ENCODE measurements at places on chromosomes 2 and 18. TPM values are rescaled to one million over a fixed set of nuclear protein-coding genes. Genes with fewer than 3 reads are reported as not detected.

The VWA3B gene
- not detected for total RNA-seq

The CCDC74B gene
- total RNA-seq = 2.7 TPM

The SERPINB11 gene
- total RNA-seq = not detected

The TUBB8B gene
- not detected for total RNA-seq

The ALK gene
- not detected for total RNA-seq

The MCFD2 gene
- total RNA-seq = 121 TPM

The RPL37A gene
- 667 TPM for total RNA-seq

The GALNT1 gene
- 477 TPM for total RNA-seq

The C2orf66 gene
- not detected for total RNA-seq

The DUSP19 gene
- 1.9 TPM for total RNA-seq

The APCDD1 gene
- total RNA-seq = not detected

The OBSL1 gene
- 13.2 TPM for total RNA-seq

The GYPC gene
- total RNA-seq = 1.5 TPM

The ZNF385B gene
- total RNA-seq = not detected

The RFTN2 gene
- 5.5 TPM for total RNA-seq

The CD28 gene
- not detected for total RNA-seq

The LONRF2 gene
- total RNA-seq = 0.15 TPM

The MIB1 gene
- total RNA-seq = 64.1 TPM

The DTNA gene
- total RNA-seq = 9.1 TPM

The CAPN14 gene
- under 0.01 TPM for total RNA-seq

The GPR55 gene
- total RNA-seq = not detected

The REG3G gene
- total RNA-seq = not detected

The CLEC4F gene
- total RNA-seq = not detected

The TTC27 gene
- total RNA-seq = 31.8 TPM

The SERPINB5 gene
- not detected for total RNA-seq

The NMUR1 gene
- not detected for total RNA-seq

The KCNG2 gene
- not detected for total RNA-seq

The PLGLB2 gene
- total RNA-seq = 0.32 TPM

The FEV gene
- total RNA-seq = not detected

The IL1B gene
- 0.61 TPM for total RNA-seq

The SIX3 gene
- total RNA-seq = not detected

The PROM2 gene
- total RNA-seq = 0.65 TPM

The SANBR gene
- 17.9 TPM for total RNA-seq

The ATG16L1 gene
- total RNA-seq = 49.5 TPM

The RSAD2 gene
- total RNA-seq = 4.2 TPM

The CSRNP3 gene
- total RNA-seq = 0.46 TPM

The LINC00305 gene
- not detected for total RNA-seq

The ACVR1 gene
- total RNA-seq = 10.6 TPM

The MAIP1 gene
- total RNA-seq = 28.9 TPM

The PSMD14 gene
- total RNA-seq = 184 TPM

The WDR35 gene
- total RNA-seq = 17.2 TPM

The TMEM200C gene
- total RNA-seq = 2.3 TPM

The EML6 gene
- 1.4 TPM for total RNA-seq

The NGEF gene
- total RNA-seq = not detected

The IL36B gene
- total RNA-seq = not detected

The SOCS6 gene
- total RNA-seq = 19.2 TPM

The REG1A gene
- total RNA-seq = not detected

The MAL gene
- total RNA-seq = not detected

The SPP2 gene
- total RNA-seq = not detected

The ITPRIPL1 gene
- total RNA-seq = 1.6 TPM

The KCNIP3 gene
- total RNA-seq = 0.97 TPM

The RIT2 gene
- total RNA-seq = not detected

The RAB6C gene
- total RNA-seq = not detected

The AMER3 gene
- not detected for total RNA-seq

The VIL1 gene
- total RNA-seq = not detected

The MCEE gene
- 9.6 TPM for total RNA-seq

Data from epithelial cell of umbilical artery (primary cell).